Foreskin melanocyte (primary cell): ENCODE measurements at places on chromosomes 2 and 18.

DNA sequence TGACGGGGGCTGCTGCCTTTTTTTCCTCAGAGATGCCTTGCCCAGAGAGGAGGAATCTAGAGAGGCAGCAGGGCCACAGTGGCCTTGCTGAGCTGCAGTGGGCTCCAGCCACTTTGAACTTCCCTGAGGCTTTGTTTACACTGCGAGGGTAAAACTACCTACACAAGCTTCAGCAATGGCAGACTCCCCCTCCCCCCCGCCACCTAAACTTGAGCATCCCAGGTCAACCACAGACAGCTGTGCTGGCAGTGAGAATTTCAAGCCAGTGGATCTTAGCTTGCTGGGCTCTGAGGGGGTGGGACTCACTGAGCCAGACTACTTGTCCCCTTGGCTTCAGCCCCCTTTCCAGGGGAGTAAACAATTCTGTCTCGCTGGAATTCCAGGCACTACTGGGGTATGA, 11.8 kb downstream of the SYT4 start:
- DNase-seq, result no peak

GRCh38 chr2:182767578-182767977, 51.5 kb downstream of the DNAJC10 start:
- DNase-seq, result peak; percentile 4

DNA sequence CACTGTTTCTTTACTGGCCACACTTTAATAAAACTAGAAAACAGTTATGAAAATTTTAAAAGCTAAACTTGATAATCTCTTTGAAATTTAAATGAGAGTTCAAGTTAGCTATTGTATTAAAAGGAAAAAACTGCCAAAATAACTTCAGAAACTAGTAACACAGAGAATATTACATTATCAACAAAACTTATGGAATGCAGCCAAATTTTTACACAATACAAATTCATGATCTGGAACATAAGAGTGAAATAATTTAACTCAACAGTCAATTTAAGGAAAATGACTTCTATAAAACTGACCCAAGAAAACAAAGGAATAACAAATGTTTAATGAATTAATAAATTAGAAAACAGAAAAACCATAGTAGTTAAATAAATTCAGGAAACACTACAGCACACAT, 65.0 kb downstream of the TCF4 start:
- DNase-seq, result no peak

GRCh38 chr18:21680161-21680560, 24.4 kb downstream of the ABHD3 start:
- no peak for DNase-seq

GRCh38 chr2:234290671-234291070, 206.2 kb downstream of the ARL4C start:
- DNase-seq, result no peak

DNA sequence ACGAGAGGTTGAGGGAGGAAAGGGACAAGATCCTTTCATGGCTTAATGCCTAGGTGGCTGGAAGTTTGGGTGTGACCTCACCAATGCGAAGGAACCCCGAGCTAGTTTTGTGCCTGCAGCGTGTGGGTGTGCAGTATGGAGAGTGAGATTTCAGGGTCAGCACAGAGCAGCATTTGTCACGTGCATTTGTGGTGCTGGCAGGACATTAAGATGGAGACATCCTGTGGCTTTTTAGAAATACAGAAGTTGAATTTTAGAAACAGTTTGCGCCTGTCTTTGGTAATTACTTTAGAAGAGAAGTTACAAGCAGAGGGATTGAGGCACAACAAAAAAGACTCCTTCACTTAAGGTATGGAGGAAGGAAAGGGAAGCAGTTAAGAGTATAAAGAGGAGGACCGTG, 258.2 kb upstream of the THUMPD2 start:
- DNase-seq, result no peak

DNA sequence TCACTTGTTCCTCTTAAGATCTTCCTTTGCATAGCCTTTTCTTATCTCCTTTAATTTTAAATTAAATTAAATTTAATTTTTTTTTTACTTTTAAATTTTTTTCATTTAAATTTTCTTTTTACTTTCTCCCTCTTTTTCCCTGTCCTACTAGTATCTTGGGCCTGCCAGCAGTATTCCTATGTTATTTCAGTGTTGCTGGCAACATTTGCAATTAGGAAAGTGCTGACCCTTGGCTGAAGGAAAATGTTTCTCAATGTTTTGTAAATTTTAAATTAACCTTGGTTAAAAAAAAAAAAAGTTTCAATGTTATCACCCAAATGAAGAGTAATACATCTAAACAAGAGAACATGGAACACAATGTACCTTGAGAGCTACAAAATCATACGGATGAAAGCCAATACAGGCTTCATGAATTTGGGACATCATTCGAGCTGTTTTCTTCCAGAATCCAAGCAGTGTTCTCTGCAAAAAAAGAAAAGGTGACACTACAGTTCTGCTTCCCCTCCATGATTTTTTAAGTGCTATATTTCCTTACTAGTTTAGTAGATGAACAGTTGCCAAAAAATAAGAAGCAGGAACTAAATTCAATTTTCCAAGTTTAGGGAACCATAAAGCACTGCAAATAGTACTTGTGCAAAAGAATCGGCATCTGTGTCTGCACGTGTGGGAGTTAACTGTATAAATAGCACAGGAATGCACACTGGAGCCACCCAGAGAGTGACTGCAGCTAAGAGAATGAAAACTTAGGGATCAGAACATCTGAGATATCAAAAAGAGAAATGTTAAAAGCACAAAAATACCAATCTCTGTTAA, 55.8 kb downstream of the ICA1L start:
- DNase-seq, result no peak

DNA sequence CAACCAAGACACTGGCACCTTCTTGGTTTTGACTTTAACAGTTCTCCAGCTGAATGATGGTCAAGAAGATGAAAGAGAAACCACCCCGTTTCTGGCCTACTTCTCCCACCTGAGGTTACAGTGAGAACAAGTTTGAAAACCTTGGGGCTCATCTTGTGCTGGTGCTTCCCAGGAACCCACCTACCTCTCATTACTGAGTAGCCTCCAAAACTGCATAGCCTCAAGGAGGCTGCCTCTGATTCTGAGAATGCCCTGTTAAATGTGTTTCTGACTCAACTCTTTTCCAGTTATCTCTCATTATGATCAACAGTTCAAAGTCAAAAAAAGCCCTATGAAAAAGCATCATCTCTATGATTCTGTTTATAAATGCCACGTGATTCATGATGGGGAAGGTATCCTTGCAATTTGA, 121.9 kb downstream of the CACNB4 start:
- no peak for DNase-seq

- no peak for DNase-seq
These were observed 2.6 kb downstream of the BZW1 start for GRCh38 chr2:200814276-200814815.

GRCh38 chr2:19207452-19207851, 151.0 kb downstream of the OSR1 start:
- no peak for DNase-seq

GRCh38 chr18:54260396-54261072, 8.8 kb upstream of the POLI start:
- no peak for DNase-seq

DNA sequence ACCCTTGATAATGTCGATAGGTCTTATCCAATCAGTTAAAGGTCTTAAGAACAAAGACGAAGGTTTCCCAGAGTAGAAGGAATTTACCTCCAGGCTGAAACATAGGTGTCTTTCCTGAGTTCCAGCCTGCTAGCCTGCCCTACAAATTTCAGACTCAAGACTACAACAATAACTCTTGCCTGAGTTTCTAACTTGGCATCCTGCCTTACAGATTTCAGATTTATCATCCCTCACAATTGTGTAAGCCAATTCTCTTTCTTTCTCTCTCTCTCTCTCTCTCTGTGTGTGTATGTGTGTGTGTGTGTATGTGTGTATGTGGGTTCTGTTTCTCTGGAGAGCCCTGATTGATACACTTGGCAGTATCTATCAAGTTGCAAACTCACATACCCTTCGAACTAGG, 37.2 kb upstream of the B4GALT6 start:
- DNase-seq, result no peak

GRCh38 chr18:67199993-67200617, 316.4 kb downstream of the DSEL start:
- peak; percentile 55 for DNase-seq

- DNase-seq, result no peak
These were observed 5.2 kb downstream of the TGIF1 start for GRCh38 chr18:3455090-3455635.

DNA sequence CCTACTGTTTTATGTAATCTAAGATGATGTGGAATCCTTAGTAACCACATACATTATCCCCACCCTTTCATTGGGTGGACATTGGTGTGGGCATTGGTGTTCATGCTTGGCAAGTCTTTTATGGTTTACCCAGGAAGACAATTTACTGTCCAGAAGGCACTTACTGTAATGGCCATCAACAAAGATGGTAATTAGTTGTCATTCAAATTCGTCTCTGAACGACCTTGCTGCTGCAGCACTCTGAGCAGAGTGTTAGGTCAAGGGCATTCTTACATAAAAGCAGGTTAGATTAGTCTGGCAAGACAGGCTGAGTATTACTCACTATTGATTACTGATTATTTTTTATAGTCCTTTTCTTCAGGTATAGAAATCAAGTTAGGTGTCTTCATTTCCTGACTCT, 447.9 kb downstream of the XIRP2 start:
- DNase-seq, result no peak

- DNase-seq, result no peak
These were observed 115.5 kb downstream of the HDAC4 start for GRCh38 chr2:239285071-239285931.

- DNase-seq, result no peak
These were observed 149.7 kb upstream of the TANK start for GRCh38 chr2:161010503-161011015.

- peak; percentile 48 for DNase-seq
These were observed 34.4 kb downstream of the LGALSL start for GRCh38 chr2:64488050-64488974.

DNA sequence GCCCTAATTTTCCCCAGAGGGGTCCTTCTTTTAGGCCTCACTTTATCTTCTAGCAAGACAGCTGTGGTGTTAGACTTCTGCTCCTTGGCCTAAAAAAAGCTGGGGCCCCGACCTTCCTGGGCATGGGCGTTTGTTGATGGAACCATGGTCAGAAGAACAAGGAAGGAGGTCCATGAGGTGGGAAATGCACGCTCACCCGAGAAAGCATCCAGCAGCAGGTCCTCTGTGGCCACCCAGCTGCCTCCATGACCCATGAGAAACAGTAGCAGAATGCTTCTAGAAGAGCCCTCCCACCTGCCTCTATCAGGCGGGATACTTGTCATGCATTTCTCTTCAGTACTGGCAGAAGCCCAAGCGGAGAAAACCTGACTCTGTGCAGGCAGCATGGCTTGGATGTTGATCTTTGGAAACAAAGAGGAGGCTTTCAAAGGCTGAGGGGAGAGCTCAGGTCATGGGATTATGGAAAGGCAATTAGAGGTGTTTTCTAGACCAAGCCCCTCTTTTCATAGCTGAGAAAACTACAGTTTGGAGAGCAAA, 249.1 kb downstream of the FAM210A start:
- DNase-seq, result no peak

DNA sequence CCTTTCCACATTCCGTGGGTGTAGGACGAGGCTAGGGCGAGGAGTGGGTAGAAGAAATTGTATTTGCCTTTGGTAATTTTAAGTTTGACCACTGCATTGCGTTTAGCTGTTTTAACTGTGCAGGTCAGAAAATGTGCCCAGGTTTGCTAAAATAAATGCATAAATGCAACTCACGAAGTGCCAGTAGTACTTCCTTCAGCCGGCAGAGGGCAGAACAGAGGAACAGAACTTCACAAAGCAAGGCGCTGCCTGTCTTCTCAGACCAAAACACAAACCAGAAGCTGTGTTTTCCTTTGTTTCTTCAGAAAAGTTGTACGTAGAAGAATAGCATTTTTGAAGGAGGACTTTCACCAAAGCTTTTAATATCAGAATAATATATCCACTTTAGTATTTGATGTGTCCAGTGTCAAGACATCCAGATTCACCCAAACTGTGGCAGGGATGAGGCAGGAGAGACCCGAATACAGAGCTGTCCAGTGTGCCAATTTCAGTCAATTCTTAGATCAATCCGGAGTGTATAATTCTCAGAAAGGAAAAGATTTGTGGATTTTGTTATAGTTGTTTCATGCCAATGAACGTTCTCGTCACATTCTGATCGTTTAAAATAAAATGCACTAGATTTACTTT, 348.6 kb downstream of the DLGAP1 start:
- DNase-seq, result peak; percentile 72

GRCh38 chr18:40249390-40250080, 1705.5 kb upstream of the PIK3C3 start:
- DNase-seq, result no peak

GRCh38 chr2:74617122-74617521, 31.0 kb downstream of the M1AP start:
- DNase-seq, result no peak

DNA sequence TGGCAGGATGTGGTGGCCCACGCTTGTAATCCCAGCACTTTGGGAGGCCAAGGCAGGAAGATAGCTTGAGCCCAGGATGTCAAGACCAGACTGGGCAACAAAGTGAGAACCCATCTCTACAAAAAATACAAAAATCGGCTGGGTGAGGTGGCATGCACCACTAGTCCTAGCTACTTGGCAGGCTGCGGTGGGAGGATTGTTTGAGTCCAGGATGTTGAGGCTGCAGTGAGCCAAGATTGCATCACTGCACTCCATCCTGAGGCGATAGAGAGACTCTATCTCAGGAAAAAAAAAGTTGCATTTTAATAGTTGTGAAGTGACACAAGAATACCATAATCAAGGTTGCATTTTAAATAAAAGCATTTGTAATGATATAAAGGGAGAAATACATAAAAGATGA, 124.1 kb upstream of the SLC38A11 start:
- no peak for DNase-seq

DNA sequence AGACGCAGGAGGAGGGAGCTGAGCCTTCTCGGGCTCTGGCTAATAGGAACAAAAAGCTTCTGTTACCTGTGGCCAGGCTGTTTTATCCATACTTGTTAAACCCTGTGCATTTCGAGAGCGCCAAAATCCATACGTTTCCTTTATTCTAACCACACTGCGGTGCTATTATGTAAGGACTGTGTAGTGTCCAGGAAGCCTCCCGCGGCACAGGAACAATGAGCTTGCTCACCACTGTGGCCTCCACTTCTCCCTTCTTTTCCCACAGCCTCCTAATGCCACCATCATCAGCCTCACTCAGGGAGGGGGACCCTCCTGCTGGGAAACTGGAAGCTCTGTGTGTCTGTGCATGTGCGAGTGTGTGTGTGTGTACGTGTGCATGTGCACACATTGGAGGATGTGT, 268.5 kb downstream of the HAUS1 start:
- no peak for DNase-seq

DNA sequence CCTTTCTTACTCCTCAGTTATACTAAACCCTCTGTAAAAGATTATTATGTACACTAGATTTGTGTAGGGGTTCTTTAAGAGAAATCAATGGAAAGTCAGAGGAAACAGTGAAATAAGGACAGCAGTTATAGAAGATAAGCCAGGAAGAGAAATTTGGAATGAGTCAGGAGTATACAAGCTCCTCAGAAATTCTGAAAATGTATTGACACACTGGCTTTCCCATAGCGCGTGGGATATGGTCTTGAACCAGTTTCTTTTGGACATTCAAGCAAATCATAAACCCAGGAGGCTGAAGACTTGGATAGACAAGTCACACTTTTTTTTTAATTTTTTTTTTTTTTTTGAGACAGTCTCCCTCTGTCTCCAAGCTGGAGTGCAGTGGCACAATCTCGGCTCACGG, 316.1 kb upstream of the MMADHC start:
- DNase-seq, result no peak

- no peak for DNase-seq
These were observed 210.3 kb downstream of the TMX3 start for GRCh38 chr18:68504441-68505177.
